ENCODE measurements at places on chromosomes 13 and 19.

- no peak for DNase-seq
These were observed 1.0 kb upstream of the KDM4B start for GRCh38 chr19:4967738-4968461.

- no peak for DNase-seq
These were observed 296.5 kb downstream of the ZNF536 start for GRCh38 chr19:30668521-30669155.

DNA sequence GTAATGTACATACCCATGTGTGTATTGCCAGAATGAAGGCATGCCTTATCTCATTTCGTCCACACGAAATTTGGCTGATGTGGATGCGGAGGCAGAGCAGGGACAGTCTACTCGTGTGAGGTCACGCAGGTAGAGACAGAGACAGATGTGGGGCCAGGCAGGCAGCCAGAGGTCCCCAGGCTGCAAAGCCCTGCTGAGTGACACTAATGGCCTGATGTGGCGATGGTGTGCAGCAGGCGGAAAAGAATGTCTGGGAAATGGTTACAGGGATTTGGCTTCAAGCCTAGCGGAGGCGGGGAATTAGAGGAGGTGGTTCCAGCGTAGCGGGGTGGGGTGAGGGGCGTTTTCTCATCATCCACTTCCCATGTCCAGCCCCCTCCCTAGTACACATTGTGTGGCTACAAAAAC is 4.2 kb upstream of the IZUMO2 start:
- no peak for DNase-seq

DNA sequence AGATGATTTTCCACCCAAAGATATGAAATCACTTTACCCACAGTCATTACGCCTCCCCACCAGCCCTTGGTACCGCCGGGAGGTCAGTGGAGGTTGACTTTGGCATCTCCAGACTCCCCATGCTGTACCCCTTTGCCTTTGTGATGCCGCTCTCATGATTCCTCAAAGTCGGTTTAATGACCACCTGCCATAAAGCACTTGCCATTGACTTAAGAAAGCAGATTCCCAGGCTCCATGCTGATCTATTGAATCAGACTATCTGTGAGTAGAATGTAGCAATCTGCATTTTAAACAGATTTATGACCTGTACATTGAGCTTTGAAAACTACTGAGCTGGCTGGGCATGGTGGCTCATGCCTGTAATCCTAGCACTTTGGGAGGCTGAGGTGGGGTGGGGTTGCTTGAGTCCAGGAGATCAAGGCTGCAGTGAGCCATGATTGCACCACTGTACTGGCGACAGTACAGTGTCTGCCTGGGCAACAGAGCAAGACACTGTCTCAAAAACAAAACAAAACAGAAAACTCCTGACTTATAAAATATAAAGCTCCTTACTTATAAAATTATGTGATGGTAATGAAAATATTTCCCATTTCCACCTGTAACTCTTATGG is 235.2 kb downstream of the KLF5 start:
- no peak for DNase-seq

DNA sequence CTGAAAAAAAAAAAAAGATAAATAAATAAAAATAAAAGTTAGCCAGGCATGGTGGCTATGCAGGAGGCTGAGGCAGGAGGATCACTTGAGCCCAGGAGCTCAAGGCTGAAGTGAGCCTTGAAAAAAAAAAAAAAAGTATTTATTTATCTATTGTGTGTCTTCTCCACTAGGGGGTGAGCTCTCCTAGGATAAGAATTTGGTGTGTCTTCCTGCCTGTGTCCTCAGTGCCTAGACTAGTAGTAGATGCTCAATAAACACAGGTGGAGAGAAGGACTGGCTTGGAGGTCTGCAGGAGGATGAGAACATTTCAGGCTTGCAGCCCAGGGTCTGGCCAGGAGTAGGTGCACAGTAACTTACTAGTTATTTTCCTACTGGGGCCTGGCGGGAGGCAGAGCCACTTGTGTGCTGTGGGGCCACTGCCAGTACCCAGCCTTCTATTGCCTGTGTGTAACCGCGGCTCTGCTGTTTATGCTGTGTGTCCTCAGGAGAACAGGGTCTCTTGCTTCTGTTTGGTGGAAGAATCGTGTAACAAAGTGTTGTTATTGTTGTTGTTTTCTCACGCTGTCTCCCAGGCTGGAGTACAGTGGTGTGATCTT is 5.4 kb downstream of the LMTK3 start:
- DNase-seq, result no peak

GRCh38 chr13:23518231-23518630 is 52.0 kb upstream of the TNFRSF19 start:
- no peak for DNase-seq

- no peak for DNase-seq
These were observed 109.5 kb downstream of the TM9SF2 start for GRCh38 chr13:99610702-99611289.

GRCh38 chr19:18612051-18612771 is 459 bp upstream of the TMEM59L start:
- no peak for DNase-seq

GRCh38 chr13:47004540-47004939 is 107.7 kb upstream of the HTR2A start:
- DNase-seq, result no peak

GRCh38 chr13:31950111-31950815 is 81.3 kb upstream of the FRY start:
- DNase-seq, result no peak

DNA sequence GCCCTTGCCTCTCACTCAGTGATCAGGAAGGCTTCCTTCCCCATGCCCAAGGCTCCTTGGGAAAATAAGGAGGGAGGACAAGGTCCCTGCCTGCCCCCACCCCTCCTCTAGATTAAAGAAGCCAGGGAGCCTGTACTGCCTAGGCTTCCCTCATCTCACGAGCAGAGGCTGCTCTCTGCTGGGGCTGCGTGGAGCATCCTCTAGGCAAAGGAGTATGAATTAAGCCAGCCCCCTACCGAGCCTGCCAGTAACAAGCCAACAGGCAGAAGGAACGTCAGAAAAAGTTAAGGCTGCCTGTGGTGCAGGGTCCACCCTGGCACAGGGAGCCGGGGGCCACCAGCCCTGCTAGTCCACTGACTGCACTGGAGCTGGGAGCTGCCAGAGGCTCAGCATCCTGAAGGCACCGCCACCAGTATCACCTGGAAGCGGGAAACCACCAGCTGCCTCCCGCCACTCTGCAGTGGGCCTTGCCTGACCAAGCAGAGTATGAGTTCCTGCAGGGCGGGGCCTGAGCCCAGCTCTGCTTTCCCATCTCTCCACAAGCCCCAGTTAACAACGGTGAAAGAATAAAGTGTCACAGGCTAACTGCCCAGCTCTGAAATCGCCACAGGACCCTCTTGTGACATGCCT is 6.8 kb downstream of the NAPA start:
- DNase-seq, result no peak

DNA sequence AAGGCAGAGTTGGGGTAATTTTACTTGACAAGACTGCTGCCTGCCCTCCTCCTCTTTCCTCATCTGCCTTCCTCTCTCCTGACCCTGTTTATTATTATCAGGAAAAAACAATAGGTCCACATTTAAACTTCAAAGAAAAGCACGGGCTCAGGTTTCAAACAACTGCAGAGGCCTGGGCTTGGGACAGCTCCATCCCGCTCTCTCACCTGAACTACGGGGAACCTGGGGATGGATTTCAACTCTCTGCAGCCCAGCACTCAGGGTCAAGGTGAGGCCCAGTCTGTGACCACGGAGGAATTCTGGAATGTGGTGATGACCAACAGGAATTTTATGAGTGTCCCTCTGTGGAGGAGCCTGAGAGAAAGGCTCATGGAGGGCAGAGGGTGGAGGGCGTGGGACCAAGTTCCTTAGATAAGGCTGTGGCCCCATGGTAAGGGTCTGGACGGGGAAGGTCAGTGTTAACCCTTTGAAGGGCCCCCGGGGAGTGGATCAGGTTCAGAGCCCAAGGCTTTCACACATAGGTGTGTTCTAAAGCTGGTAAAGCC is 220.8 kb upstream of the MAB21L1 start:
- no peak for DNase-seq

DNA sequence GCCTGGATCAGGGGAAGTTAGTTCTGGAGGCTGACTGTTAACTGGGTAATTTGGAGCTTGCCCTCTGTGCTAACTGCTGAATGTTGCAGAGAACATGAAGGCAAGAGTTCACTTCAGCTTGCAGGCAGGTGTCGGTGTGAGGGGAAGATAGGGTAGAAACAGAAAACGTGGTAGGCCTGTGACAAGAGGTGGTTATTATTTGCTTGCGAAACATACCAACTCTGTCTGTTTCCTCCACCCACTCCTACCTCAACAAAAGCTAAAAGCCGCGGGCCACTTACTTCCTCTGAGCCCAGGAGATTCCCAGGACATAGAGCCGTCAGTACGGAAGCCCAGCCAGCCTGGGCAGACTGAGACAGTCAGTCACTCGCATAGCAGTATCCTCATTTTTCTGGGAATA is 119.2 kb upstream of the ABCC4 start:
- no peak for DNase-seq

- DNase-seq, result no peak
These were observed 1484.6 kb downstream of the OLFM4 start for GRCh38 chr13:54513254-54513653.

DNA sequence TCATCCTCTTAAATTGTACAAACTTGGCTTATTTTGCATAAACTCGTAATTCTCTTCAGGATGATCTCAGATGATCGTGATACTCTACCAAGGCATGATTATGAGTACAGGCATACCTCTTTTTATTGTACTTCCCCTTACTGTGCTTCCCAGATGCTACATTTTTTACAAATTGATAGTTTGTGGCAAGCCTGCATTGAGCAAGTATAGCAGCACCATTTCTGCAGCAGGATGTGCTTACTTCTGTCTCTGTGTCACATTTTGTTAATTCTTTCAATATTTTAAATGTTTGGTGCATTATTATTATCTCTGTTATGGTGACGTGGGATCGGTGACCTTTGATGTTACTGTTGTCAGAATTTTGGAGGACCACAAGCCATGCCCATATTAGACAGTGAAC is 752.3 kb downstream of the PCDH9 start:
- DNase-seq, result no peak

- no peak for DNase-seq
These were observed 603.4 kb upstream of the PCDH9 start for GRCh38 chr13:67833564-67833963.

DNA sequence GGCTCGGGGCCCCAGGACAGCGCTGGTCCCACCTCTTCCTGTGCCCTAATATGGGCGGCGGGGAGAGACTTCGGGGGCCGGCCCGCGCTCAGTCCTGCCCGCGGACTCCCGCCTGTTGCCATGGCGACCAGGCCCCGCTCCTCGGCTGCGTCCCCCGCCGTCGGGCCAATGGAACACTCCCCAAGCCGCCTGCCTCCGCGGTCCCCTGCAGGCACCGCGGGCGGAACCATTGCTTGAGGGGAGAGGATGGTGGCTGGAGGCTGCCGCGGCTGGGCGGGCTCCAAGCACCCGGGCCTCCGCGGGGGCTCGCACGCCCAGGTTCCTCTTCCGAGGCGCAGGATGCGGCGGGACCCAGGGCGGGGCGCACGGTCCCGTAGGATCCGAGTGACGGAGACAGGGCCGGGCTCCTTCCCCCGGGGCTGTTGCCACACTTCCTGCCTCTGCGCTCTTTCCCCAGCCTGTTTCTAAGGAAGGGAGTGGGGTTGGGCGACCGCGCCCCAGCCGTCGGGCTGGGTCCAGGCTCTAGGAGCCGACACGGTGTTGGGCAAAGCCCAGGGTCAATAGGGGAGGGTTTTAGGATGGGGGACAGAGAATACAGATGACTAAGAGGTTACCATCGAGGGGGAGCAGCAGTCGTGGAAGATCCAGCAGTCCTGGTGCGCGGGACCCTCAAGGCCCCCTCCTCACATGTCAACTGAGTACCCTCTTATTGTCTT is 1.2 kb upstream of the JUNB start:
- DNase-seq, result no peak

DNA sequence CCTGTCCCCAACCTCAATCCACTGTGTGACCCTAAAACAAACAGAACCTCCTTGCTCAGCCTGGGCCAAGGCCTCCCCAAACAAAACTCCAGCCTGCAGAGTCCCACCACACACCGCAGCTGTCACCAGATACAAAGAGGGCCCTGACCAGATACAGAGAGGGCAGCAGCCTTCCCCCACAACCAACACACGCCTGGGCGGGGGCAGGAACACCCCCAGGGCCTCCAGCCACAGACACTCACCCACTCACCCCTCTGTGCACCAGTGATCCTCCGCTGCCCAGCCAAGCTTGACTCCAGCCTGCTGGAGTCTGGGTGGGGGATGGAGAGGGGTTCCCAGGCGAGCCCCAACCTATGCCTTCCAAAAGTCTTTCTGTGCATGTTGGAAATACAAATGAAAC is 5.9 kb upstream of the CIRBP start:
- no peak for DNase-seq

DNA sequence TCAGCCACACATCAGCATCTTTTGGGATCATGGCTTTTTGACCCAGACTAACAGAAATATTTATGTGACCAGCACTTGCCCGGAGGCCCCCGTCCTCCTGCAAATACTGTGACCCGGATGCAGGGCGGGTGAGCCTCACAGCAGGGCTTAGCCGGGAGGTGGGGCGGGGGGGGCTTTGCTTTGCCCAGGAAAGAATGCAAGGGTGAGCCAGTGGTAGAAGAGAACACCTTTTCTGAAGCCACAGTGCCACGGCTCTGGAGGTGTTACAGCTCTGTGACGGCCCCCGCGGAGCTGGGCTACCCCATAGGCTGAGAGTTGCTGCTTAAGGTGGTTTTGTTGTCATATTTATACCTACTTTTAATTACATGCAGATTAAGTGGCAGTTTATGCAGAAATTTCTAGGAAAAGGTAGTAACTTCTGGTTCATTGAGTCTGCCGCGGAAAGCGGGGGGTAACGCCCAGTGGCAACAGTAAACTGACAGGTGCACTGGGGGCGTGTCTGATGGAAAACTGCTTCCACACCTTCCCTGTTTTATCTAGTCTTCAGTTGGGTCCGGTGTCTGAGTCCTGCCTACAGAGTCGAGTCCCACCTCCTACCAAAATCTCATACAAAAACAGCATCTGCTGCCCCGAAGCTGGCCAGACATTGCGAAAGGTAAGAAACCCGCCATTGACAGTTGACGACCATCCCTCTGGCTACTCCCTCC is 187.9 kb downstream of the TEX29 start:
- no peak for DNase-seq

- no peak for DNase-seq
These were observed 13.1 kb upstream of the CEACAM16 start for GRCh38 chr19:44685877-44686276.

Data from HS-5 (cell line).